ENCODE measurements at places on chromosomes 1 and 21.

DNA sequence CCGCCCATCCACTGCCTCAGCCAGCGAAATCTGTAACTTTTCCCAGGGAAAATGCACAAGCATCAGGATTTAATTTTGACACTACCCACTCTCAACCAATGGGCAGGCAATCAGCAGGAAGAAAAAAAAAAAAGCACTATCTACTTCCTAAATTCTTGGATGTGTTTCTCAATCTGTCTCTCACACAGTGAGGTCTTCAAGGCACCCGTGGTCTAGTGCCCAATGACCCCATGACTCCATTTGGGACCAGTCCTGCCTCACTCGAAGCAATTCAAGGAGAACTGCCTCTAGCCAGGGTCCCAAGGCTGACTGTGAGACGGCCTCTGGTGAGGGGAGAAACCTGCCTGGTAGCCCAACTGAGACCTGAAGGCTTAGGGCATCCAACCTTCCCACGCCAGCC, 35.9 kb downstream of the CSF1 start:
- no peak for DNase-seq

GRCh38 chr1:198880397-198880796, 241.6 kb downstream of the PTPRC start:
- DNase-seq = no peak

DNA sequence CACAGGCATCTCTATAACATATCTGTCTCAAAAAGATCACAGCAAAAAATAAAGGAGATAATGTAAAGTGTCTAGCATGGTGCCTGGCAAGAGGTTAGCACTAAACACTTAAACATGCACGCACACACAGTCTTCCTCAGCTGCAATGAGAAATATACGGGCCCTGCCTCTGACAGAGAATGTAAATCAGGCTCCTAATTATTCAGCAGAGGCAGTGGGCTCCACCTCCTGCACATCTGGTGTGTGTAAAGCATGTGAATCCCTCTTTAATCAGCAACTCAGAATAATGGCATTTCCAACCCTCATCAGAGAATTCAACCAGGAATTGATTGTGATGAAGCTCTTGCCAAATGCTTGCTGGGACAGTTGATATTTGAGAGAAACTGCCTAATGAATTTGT, 85.6 kb upstream of the KCNA3 start:
- DNase-seq = no peak

DNA sequence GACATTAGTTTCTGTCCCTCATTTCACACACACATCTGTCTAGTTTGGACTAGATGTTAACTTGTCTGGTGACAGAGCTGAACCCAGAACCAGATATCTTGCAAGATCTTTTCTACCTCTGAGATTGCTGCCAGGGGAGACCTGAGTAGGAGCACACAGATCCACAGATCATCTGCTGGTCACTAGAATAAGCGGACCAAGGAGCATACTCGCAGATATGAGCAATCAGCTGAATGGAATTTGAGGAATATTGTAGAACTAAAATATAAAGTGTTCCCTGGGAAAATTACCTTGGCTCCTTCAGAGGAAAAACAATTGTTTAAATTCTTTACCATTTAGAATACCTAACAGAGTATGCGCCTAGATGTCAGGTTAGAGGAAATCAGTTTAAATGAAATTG, 90.7 kb downstream of the TNFSF18 start:
- DNase-seq = no peak

DNA sequence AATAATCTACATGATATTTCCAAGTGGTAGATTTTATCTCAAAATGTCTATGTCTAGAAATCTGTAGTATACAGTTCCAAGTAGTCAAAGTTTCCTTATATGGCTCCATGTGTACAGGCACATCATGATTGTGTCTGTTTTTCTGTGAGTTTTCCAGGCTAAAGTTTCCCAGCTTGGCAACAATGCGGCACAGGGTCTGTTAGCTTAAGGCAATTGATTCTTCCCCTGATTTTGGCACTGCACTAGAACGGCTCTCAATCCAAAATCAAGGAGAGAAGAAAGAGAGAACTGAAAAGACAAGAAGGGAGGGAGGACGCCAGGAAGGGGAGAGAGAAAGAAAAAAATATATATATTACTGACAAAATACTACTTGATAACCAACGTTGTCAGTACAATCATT, 193.9 kb upstream of the SNX7 start:
- DNase-seq = no peak

DNA sequence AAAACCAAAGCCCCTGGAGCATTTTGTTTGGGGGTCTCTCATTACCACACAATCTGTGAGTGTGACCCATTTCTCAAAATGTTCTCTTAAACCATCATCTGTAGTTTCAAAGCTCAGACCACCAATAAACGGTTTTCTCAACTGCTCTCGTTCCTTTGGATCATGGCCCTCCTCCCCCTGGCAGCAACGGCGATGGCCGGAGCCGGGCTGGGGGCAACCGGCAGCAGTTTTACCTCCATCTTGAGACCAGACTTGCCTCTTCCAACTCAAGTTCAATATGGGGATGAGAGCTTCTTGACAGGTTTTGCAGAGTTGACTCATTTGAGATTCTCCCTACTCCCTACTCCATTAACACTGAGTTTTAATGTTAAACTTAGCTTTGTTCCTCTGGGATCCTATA, 29.7 kb downstream of the LRRC42 start:
- no peak for DNase-seq

- peak; percentile 68 for DNase-seq
Measured at GRCh38 chr1:182614796-182615454, 10.7 kb upstream of the RGS16 start.

DNA sequence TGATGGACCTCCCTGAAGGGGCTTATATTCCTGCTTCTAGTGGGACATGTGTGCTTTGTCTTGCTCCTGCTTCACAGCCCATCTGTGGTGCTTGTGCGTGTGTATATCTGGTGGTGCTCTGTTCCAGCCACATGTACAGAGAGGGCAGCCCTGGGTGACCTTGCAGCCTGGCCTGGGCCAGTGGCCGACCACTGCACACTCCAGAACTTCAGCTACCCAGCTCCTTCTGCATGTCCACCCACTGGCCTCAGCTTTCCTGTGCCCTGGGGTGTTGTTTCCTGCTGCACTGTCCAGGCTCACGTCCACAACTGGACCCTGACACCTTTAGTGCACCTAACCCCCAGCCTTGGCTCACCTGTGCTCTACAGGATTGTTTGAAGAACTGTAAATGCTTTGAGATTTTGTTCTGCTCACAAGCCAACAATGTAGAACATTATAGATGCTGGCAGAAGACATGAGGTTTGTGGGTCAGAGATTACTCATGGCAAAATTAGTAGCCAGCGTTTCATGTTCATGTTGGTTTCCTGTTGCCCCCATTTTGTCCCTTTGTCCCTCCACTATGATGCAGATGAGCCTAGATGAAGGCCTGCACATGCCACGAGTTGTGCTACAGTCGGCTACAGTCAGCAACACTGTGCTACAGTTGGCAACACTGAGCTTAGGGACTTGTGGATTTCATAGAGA, 5.3 kb upstream of the S100B start:
- no peak for DNase-seq

- DNase-seq = no peak
Measured at GRCh38 chr1:188871164-188871563, 1606.5 kb downstream of the BRINP3 start.

- no peak for DNase-seq
Measured at GRCh38 chr1:221241592-221241991, 362.3 kb downstream of the HLX start.

GRCh38 chr21:15539376-15539775, 190.4 kb upstream of the USP25 start:
- DNase-seq = no peak

- no peak for DNase-seq
Measured at GRCh38 chr1:234309598-234310459, 63.4 kb upstream of the COA6 start.

GRCh38 chr1:24362982-24363614, 43.9 kb downstream of the GRHL3 start:
- DNase-seq = peak; percentile 84

DNA sequence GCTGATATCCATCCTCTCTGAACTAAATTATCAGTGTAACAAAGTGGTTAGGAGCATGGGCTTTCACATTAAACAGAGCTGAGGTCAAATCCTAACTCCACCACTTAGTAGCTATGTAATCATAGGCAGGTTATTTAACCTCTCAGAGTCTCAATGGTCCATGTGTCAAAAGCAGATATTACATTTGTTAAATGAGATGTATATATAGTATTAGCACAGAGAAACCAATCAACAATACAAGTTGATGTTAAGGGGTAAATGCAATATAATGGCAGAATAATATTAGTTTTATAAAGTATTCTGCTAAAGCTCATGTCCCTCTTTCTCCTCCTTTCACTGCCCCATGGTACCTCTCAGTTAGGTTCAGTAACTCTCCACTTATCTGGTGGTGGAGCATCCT, 27.2 kb downstream of the DBT start:
- no peak for DNase-seq

- DNase-seq = peak; percentile 19
Measured at GRCh38 chr1:9942399-9942938, 722 bp downstream of the LZIC start.

GRCh38 chr1:3070644-3071564, 1.9 kb downstream of the PRDM16 start:
- DNase-seq = no peak

DNA sequence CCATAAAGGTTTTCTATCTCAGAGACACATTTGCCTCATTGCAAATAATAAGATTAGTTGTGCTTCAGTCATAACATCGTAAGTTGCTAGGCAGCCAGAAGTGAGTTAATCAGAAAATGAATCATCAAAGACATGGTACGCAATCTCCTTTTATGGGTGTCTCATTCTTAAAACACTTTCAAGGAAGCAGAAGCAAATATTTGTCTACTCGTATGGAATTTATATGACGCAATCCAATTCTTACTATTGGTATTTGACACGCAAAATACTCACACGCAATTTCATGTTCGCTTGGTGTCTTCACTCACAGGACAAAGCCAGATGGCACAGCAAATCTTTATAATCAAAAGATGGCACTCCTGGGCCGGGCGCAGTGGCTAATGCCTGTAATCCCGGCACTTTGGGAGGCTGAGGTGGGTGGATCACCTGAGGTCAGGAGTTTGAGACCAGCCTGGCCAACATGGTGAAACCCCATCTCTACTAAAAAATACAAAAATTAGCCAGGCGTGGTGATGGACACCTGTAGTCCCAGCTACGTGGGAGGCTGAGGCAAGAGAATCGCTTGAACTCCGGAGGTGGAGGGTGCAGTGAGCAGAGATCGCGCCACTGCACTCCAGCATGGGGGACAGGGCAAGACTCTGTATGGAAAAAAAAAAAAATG, 56.4 kb downstream of the HLCS start:
- DNase-seq = peak; percentile 97

DNA sequence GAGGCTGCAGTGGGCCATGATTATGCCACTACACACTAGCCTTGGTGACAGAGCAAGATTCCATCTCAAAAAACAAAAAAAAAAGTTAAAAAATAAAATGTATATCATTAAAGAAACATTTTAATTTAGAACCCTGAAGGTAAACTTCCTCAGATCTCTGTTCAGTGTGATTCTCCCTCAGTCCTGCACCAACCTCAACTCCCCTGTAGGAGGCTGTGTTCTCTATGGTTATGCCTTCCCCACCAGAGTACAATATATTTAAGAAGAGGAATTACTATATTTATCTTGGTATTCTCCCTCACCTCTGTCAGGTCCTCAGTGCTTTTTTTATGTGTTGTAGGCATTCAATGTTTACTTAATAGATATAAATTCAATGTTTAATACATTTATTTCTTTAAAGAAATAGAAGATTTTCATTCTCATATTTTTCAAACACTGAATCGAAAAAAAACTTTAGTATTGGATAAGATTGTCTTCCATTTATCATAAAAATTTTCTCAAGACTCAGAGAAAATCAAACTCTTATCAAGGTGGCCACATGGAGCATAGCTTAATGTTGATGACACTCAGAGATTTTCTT, 4.8 kb upstream of the LRRC8B start:
- DNase-seq = no peak

DNA sequence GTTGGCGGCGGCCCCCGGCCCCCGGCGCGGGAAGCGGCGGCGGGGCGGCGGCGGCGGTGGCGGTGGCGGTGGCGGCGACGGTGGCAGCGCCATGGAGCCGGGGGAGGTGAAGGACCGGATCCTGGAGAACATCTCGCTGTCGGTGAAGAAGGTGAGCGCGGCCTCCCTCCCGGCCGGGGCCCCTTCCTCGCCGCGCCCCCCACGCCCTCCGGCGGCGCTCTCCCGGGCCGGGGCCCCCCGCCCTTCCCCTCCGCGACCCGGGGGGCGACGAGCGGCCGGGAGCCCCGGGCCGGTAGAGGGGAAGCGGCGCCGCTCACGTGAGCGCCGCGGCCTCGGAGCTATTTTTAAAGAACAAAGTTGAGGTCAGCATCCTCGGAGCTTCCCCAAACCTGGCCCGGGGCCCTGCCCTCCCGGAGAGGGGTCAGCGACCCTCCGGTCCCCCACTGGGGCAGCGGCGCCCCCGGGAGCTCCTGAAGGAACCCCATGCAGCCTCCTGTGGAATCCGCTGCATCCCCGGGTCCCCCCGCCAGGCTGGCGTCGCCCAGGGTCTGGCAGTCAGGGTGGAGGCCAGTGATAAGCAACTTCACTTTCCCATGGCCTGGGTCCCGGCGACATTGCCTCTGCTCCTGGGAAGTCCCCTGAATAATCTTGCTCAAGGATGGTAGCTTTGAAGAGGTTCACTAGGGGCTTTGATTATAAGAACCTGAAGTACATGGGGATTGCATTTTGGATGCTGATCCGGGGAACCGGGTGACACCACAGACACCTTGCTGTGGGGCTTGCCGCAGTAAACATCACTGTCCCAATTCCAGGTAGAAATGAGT, 560 bp downstream of the PLEKHM2 start:
- no peak for DNase-seq

DNA sequence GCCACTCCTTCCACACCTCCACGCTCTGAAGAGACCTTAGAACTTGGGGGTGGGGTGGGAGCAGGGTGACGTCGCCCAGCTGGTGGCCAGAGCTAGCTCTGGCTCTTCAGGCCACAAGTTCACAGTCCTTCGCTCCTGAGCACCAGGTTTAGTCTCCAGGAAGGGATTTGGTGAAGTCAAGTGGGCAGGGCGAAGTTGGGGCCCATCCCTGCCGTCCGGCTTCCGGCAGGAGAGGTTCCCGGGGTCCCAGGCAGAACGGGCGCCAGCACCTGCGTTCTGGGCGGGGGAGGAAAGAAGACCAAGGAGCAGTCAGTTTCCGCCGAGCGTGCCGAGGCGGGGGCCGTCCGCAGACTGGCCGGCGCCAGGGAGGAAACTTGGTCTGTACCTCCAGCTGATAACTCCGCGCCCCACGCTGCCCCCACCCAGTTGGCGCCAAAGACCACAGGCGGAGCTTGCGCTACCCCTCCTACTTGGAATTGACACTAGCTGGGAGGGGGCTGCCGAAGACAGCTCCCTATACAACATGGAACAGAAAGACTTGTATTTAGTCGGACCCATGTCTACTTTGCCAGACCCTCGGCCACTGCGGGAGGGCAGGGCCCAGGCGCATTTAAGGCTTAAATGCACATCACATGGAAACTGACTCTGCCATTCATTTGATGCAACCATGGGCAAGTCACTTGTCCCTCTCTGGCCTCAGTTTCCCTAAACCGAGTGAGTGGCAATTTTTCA, 995 bp downstream of the ID3 start:
- no peak for DNase-seq

GRCh38 chr1:184427722-184428121, 40.9 kb downstream of the C1orf21 start:
- no peak for DNase-seq

Measured in GM04503 (cell line).